ENCODE measurements at places on chromosomes 13 and 19. TPM values are rescaled to one million over a fixed set of nuclear protein-coding genes. Genes with fewer than 3 reads are reported as not detected.

The B3GLCT gene
- 28.8 TPM for total RNA-seq

The GPR12 gene
- total RNA-seq: not detected

The PSG3 gene
- total RNA-seq: not detected

The KPTN gene
- 20.1 TPM for total RNA-seq
